ENCODE measurements at places on chromosomes 5 and 9.

DNA sequence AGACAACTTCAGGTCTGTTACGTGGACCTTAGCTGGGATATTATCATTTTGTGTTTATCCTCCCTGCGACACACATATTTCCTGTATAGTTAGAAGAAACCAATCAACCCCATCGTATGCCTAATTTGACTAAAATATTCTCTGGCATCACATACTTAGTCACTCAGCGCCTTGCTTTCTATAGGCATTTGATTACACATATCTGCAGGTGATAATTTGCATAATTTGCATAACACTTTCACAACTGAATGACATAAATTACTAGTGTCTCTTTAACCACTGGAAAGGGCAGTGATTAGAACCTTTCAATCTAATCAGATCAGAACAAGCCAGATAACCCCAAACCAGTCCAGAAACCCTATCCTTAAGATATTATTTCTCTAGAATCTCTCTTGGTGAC, 390.2 kb downstream of the TLR4 start:
- no peaks in the 10 kb centered on the region for H3K27me3 ChIP-seq
- no peaks in the 10 kb centered on the region for H3K4me1 ChIP-seq
- no peaks in the 10 kb centered on the region for H3K36me3 ChIP-seq
- H3K4me3 ChIP-seq = no peak overlapping the region

DNA sequence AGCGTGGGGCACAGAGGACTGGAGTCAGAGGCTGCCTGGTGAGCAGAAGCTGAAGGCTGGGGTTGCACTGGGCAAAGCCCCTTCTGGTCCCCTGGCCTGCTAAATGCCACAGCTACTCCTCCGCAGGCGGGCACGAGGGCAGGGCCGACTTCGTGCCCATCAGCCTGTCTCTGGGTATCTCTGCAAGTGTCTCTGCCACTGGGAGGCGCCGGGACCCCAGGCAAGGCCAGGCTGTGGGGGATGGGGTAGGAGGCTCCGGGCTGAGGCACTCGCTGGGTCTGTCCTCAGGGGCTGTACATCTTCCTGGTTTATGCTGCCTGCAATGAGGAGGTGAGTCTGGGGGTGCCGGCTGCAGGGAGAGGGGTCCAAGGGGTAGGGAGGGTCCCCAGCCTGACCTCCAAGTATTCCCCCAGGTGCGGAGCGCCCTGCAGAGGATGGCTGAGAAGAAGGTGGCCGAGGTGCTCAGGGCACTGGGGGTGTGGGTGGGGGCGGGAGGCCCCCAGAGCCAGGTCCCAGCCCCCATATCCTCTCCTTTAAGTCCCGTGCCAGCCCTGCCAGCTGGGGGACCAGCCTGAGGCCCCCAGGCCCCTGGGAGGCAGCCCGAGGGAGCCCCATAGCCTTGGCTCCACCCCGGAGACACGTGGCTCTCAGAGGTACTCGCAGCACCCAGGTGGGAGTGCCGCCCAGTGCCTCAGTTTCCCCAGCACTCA, 25.1 kb downstream of the ADGRD2 start:
- H3K4me1 ChIP-seq = peaks cover 5% of the 10 kb centered on the region
- H3K4me3 ChIP-seq = no peak overlapping the region
- H3K27ac ChIP-seq = no peak overlapping the region
- H3K27me3 ChIP-seq = peaks cover 50% of the 10 kb centered on the region

- H3K4me1 ChIP-seq = no peaks in the 10 kb centered on the region
- H3K27me3 ChIP-seq = no peaks in the 10 kb centered on the region
- no peak overlapping the region for H3K4me3 ChIP-seq
- no peak overlapping the region for H3K27ac ChIP-seq
- no peaks in the 10 kb centered on the region for H3K36me3 ChIP-seq
Measured at GRCh38 chr5:157959370-157959769, 100.4 kb upstream of the CLINT1 start.

DNA sequence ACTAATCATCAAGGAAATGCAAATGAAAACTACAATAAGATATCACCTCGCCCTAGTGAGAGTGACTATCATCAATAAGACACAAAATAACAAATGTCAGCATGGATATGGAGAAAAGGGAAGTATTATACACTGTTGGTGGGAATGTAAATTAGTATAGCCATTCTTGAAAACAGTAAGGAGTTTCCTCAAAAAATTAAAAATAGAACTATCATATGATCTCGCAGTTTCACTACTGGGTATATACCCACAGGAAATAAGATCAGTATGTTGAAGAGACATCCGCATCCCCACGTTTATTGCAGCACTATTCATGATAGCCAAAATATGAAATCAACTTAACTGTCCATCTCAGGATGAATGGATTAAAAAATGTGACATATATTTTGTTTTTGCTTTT, 31.6 kb upstream of the STK32A start:
- H3K4me1 ChIP-seq = no peaks in the 10 kb centered on the region
- no peak for DNase-seq
- no peak overlapping the region for H3K27ac ChIP-seq
- H3K36me3 ChIP-seq = no peaks in the 10 kb centered on the region
- no peak overlapping the region for H3K4me3 ChIP-seq

DNA sequence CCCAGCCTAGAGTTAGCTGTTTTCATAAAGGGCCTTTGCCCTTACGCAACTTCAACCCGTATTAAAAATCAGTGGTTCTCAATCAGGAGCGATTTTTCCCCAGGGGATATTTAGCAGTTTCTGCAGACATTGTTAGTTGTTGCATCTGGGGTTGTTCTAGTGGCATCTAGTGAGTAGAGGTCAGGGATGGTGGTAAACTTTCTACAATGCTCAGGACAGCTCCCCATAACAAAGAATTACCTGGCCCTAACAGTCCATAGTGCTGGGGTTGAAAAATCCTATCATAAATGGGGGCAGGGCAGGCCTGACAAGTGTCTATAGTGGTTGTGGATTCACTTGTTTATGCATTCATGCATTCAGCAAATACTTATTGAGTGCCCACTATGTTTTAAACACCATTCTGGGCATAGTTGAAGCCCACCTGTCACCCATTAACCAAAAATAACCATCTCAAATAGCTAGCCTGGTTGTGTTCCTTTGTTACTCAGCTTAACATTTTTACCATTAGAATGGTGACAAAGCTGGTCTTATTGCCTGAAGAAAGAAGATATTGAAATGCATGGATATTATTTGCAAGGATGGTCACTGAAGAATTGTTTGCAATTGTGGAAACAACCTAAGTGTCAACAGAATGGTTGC, 15.9 kb upstream of the FGF1 start:
- H3K4me1 ChIP-seq = no peaks in the 10 kb centered on the region
- no peaks in the 10 kb centered on the region for H3K27me3 ChIP-seq
- H3K27ac ChIP-seq = no peak overlapping the region
- no peaks in the 10 kb centered on the region for H3K36me3 ChIP-seq
- no peak for DNase-seq

DNA sequence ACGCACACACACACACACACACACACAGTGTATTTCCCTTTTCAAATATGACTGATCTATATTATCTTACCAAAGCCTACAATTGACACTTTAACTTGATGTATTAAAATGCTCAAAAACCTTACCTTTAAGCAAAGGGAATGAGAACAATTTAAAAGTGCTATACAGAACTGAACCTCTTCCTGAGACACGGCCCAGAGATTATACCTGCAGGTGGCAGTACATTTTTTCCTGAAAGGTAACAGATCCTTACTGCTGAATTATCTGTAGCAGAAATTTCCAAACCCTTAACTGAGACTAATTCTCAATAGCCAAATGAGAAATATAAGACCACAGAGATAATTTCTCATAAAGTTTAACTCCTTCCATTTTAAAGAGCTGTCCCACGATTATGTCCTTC, 91.1 kb downstream of the MYO10 start:
- H3K27ac ChIP-seq = no peak overlapping the region
- H3K36me3 ChIP-seq = no peaks in the 10 kb centered on the region
- H3K4me3 ChIP-seq = no peak overlapping the region
- H3K4me1 ChIP-seq = peaks cover 3% of the 10 kb centered on the region
- H3K27me3 ChIP-seq = no peaks in the 10 kb centered on the region

DNA sequence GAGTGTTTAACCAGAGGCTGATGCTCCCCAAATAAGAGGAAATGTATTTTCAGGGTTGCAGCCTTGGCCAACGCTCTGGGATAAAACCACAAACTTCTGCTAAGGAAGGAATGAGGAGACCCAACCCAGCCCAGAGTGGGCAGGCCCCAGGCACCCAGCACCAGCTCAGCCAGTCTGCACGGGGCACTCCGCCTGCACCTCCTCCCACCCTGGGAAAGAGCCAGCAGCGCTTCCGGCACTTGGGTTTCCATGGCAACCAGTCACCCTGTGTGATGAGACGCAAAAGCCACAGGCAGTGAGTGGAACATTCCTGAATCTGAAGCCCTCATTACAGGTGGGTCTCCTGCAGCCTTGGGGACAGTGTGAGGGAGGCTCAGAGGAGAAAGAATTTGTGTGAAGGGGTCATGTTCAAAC, 85.2 kb upstream of the ZBTB43 start:
- no peaks in the 10 kb centered on the region for H3K36me3 ChIP-seq
- H3K4me3 ChIP-seq = peak overlapping the region; percentile 5
- peaks cover 34% of the 10 kb centered on the region for H3K4me1 ChIP-seq
- peaks cover 4% of the 10 kb centered on the region for H3K27me3 ChIP-seq

DNA sequence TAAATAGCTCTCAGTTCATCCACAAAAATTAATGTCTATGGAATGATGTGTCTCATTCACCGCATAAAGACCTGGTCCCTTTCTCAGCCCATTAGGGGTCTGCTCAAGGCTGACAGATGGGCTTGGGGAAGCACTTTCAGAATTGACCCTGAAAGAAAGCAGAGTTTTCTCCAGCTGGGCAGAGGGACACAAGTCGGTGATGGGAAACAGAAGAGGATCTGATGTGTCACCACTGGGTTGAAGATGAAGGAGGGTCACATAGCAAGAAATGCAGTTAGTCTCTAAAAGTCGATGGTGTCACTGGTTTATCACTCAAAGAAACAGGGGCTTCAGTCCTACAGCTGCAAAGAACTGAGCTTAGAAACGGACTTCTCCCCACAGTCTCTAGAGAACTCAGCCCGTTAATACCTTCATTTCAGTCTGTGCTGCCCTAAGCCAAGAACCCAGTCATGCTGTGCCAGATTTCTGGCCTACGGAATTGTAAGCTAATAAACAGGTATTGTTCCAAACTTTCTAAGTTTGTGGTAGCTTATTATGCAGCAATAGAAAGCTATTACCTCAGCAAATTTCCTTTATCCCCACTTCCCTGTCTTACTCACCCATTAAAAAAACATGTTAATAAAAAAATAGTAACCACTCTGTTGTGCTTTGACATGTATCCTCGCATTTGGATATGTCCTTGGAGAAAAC, 64.6 kb downstream of the ADAMTS12 start:
- no peaks in the 10 kb centered on the region for H3K36me3 ChIP-seq
- H3K4me1 ChIP-seq = no peaks in the 10 kb centered on the region
- DNase-seq = no peak
- no peak overlapping the region for H3K4me3 ChIP-seq
- H3K27me3 ChIP-seq = no peaks in the 10 kb centered on the region
- H3K27ac ChIP-seq = no peak overlapping the region

GRCh38 chr5:146793709-146794108, 84.8 kb downstream of the PPP2R2B start:
- no peak overlapping the region for H3K4me3 ChIP-seq
- H3K27ac ChIP-seq = no peak overlapping the region
- H3K27me3 ChIP-seq = no peaks in the 10 kb centered on the region
- H3K4me1 ChIP-seq = no peaks in the 10 kb centered on the region
- no peak for DNase-seq

- H3K36me3 ChIP-seq = no peaks in the 10 kb centered on the region
- no peak overlapping the region for H3K4me3 ChIP-seq
- no peaks in the 10 kb centered on the region for H3K4me1 ChIP-seq
- no peak for DNase-seq
- H3K27ac ChIP-seq = no peak overlapping the region
- no peaks in the 10 kb centered on the region for H3K27me3 ChIP-seq
Measured at GRCh38 chr9:123835821-123836220, 94.1 kb downstream of the DENND1A start.

DNA sequence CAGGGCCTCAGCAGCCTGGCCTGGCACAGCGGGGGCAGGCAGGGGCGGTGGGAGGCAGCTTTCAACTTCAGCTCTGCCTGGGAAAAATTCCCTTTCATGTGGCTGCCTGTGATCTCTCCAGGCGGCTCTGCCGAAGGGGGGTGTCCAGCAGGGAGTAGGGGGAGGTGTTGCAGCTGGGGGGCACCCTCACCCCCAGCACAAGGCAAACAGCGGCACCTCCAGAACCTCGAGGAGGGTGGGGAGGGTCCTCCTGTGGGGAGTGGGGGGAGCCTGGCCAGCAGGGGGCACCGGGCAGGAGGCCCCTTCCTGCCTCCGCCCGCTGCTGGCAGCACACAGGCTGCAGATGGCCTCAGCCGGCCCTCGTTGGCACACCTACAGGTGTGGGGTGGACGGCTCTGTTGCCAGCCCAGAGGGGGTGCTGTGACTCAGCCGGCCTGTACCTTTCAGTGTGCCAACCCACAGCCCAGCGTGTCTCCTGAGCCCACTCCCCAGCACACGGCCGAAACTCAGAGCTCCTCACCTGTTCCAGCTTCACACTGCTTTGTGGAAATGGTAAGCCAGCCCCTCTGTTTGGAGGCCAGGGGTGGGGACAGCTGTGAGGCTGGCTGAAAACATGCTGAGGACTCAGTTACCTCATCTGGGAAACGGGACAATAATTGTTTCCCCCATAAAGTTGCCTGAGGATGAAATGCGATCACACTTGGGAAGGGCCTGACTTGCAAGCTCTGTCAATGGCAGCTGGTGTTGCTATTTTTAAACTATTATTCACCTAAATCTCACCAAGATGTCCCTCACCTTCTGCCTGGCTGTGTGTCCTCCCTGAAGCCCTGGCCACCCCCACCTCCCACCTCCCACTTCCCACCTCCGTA, 37.0 kb downstream of the CXXC5 start:
- H3K27me3 ChIP-seq = no peaks in the 10 kb centered on the region
- DNase-seq = no peak
- H3K4me1 ChIP-seq = peaks cover 68% of the 10 kb centered on the region
- peaks cover 40% of the 10 kb centered on the region for H3K36me3 ChIP-seq
- peak overlapping the region; percentile 74 for H3K27ac ChIP-seq
- peak overlapping the region; percentile 5 for H3K4me3 ChIP-seq

DNA sequence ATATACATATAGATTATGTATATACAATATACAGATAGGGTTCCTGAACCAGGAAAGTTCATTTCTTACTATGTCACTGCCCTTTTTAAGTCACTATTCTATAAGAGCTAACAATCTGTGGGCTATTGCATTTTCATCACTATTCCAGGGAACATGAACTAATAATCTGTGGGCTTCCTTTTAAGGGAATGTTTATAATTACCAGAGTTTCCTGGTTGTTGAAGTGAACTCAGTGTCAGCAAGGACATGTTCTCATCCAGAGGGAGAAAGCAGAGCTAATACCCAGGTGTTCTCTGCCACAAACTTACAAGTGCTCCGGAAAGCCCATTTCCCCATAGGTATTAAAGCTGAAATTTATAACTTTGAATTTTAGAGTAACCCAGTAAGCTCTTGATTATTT, 69.6 kb downstream of the CWC27 start:
- no peaks in the 10 kb centered on the region for H3K36me3 ChIP-seq
- no peaks in the 10 kb centered on the region for H3K4me1 ChIP-seq
- no peak overlapping the region for H3K27ac ChIP-seq
- no peak overlapping the region for H3K4me3 ChIP-seq

- H3K27me3 ChIP-seq = no peaks in the 10 kb centered on the region
- H3K4me3 ChIP-seq = no peak overlapping the region
- no peak overlapping the region for H3K27ac ChIP-seq
- no peaks in the 10 kb centered on the region for H3K36me3 ChIP-seq
- H3K4me1 ChIP-seq = no peaks in the 10 kb centered on the region
Measured at GRCh38 chr5:63055421-63055820, 476.8 kb downstream of the LRRC70 start.

GRCh38 chr9:109974918-109975276, 194.9 kb downstream of the PALM2AKAP2 start:
- DNase-seq = no peak
- no peak overlapping the region for H3K4me3 ChIP-seq
- H3K4me1 ChIP-seq = no peaks in the 10 kb centered on the region
- no peaks in the 10 kb centered on the region for H3K27me3 ChIP-seq
- no peak overlapping the region for H3K27ac ChIP-seq

- no peak for DNase-seq
- peaks cover 55% of the 10 kb centered on the region for H3K27me3 ChIP-seq
- H3K27ac ChIP-seq = peak overlapping the region; percentile 24
Measured at GRCh38 chr9:136847088-136847825, 2.0 kb upstream of the PHPT1 start.

Data from thymus (tissue), 14 donors.